ENCODE measurements at places on chromosomes 16 and 17.

DNA sequence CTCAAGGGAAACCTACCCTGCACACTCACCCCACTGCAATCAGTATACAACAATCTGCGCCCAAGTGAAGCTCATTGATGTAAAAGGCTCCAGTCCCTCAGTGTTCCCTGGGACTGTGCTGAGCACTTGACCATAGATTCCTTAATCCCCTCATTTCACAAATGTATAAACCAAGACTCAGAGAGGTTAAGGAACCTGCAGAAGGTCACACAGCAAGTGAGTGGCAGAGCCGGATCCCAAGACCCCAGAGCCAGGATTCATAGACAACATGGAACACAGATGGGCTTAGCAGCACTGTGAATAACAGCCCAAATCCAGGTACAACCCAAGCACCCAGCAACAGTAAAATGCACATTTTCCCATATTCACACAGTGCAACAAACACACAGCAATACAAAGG, 225.7 kb downstream of the C16orf78 start:
- no peak for DNase-seq

- no peak for DNase-seq
Measured at GRCh38 chr17:49255125-49255524, 24.5 kb upstream of the PHOSPHO1 start.

GRCh38 chr16:46688101-46688653, 801 bp downstream of the VPS35 start:
- no peak for DNase-seq

- no peak for DNase-seq
Measured at GRCh38 chr16:83843657-83844056, 35.9 kb downstream of the HSBP1 start.

DNA sequence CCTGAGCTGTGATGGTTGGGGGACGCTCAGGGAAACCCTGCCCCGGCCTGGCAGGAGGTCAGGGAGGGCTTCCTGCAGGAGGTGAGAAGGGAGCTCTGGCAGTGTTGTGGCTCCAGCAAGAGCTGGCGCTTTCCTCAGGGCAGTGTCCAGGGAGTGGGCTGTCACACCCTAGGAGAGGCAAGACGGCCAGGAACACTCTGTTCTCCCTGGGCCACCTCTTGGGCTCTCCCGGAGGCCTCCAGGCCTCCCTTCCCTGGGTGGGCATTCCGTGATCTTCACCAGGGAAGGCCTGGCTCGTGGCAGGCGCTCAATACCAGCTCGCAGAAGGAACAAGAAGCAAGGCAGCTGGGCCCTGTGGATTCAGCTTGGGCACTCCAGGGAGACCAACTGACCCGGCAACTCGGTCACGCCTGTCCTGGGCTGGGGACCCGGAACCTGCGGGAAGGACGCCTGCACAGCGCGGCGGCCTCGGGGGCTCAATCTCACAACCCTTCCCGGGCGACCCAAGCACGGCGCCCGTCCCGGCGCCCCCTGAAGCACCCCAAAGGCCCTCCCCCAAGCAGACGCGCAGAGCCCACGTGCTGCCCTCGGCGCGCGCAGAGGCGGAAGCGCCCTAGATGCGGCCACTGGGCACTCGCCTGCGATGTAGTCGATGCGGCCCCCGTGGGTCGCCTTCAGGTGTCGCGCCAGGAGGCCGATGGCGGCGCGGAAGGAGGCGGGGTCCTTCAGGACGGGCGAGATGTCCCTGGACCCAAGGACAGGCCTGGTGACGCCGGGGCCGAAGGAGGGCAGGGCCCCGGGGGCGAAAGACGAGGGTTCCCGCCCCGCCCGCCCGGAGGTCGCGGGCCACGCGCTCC, 588 bp downstream of the APRT start:
- peak; percentile 68 for DNase-seq

DNA sequence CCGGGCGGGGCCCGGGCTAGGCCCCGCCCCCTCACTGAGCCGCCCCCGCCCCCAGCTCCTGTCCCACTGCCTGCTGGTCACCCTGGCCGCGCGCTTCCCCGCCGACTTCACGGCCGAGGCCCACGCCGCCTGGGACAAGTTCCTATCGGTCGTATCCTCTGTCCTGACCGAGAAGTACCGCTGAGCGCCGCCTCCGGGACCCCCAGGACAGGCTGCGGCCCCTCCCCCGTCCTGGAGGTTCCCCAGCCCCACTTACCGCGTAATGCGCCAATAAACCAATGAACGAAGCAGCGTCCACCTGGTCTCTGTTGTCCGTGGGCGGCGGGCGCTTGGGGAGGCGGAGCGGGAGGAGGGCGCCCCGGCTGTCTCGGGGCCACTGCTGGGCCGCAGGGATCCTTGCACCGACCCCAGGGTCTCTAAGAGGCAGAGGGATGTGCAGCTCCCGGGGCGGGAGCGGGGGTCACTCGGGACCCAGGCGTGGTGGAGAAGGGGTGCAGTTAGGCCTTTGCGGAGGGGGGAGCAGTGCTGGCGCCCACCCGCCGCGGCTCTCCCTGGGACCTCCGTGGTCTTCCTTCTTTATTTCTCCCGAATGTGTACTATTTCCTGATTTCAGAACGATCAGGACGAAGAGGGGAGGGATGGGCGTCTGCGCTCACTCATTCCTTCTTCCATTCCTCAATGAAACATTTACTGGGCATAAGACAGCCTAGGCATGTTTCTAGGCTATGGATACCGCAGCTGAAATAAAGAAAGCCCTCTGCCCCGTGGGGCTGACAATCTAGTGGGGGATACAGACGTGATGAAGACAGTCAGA, 2.0 kb downstream of the HBZ start:
- no peak for DNase-seq

DNA sequence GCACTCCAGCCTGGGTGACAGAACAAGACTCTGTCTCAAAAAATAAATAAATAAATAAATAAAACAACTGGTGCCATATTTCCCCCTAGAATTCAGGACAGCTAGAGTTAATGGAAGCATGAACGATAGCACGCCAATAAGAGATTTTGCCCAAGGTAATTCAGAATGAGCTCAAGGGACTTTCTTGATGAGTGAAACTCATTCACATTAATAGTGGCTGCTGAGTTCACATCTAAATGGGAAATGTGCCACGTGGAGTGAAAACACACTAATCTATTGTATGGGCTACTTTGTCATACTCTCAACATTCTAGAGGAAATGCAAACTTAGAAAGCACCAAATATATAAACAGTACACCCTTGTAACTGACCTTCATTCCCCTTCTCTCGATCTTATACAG, 47.4 kb upstream of the PSMD7 start:
- no peak for DNase-seq

GRCh38 chr17:79496422-79497005, 114.3 kb downstream of the RBFOX3 start:
- DNase-seq: no peak

- DNase-seq: no peak
Measured at GRCh38 chr17:13323990-13324389, 277.7 kb downstream of the HS3ST3A1 start.
